CD4-positive, CD25-positive, alpha-beta regulatory T cell (primary cell): ENCODE measurements at places on chromosomes 12 and 14.

- no peak for DNase-seq
Observed at GRCh38 chr12:749751-750270, 2.6 kb upstream of the WNK1 start.

- DNase-seq, result no peak
Observed at GRCh38 chr12:100895192-100895591, 100.6 kb downstream of the ANO4 start.

DNA sequence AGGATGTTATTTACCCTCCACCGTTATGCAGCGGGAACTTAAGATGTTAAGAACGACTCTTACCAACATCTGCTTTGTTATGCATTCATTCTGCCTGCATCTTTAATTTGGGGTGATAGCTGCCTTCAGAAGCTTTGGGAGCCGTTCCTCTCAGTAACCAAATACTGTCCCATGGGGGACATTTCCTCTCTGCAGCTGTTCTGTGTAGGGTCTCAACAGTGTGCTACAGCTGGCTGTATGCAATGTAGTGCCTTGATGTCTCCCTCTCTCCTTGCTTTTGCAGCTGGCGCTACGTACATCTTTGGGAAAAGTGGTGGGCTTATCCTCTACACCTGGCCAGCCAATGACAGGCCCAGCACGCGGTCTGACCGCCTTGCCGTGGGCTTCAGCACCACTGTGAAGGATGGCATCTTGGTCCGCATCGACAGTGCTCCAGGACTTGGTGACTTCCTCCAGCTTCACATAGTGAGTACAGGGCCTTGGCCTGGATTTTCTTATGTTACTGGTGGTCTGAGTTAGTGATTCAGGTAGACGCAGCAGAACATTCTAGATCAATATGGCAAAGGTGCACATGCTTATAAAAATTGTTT is 744.3 kb downstream of the DIO2 start:
- no peak for DNase-seq

DNA sequence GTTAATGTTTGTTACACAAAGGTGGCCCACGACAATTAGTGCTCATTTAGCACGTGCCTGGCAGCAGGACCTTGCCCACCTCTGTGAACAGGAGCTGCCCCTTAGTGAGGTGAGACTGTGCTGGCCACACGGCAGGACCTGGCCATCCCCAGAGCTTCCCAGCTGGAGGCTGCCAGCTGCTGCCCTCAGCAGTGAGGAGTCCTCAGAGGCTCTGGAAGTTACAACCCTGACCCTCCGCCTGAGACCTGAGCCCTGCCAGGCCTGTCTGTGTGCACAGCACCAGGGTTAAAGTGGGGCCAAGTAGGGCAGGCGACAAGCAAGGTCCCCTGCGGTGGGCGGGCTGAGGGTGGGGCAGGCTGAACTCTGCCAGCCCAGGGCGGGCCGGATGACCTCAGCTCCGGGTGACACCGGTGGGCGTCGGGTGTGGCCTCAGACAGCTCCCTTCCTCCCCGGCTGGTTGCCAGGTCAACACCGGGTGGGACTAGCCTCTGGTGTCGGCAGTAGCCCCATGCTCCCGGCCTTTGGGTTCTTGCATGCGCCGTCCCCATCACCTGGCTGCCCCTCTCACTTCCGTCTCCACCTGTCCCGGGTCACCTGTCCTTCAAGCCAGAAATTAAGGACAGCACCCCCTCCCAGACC is 9.2 kb upstream of the LBHD2 start:
- no peak for DNase-seq

- no peak for DNase-seq
Observed at GRCh38 chr14:94890785-94891184, 120.9 kb upstream of the GSC start.
